Renal pelvis (tissue), 12 donors: ENCODE measurements at places on chromosomes 2 and 18.

DNA sequence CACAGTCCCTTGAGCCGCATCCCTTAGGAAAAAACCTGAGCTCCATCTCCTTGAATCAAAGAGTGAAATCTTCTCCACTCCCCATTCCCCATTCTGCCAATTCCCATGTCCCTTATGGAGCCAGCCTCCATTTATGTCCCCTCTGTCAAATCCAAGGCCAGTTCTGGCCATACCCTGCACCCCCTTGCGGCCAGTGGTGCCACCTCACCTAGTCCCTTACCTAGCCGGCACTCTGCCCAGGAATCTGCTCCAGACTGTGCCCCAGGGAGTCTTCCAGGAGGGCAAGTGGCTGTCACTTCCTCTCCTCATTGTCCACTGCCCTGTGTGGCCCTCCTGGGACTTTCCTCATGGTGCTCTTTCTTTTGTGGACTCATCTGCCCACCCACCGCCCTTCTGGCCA lies 195.4 kb upstream of the RMP24 start:
- no peak for DNase-seq

DNA sequence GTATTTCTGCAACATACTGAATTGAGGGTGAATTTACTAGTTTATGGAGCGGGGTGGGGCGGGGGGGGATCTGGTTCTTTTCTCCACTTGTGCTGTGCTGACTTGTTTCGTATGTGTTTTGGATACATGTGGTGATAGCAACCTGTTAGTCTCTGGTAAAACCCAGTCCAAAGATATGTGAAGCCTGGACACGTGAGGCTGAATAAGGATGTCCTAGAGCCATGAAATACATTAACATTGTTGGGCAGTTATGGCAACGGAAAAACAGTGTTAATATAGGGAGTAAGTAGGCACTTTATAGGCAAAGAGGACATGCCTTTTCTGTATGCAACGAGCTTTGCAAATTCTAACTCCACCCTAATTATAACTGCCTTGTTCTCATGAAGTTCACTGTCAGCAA lies 42.1 kb upstream of the NEMP2 start:
- DNase-seq, result no peak

DNA sequence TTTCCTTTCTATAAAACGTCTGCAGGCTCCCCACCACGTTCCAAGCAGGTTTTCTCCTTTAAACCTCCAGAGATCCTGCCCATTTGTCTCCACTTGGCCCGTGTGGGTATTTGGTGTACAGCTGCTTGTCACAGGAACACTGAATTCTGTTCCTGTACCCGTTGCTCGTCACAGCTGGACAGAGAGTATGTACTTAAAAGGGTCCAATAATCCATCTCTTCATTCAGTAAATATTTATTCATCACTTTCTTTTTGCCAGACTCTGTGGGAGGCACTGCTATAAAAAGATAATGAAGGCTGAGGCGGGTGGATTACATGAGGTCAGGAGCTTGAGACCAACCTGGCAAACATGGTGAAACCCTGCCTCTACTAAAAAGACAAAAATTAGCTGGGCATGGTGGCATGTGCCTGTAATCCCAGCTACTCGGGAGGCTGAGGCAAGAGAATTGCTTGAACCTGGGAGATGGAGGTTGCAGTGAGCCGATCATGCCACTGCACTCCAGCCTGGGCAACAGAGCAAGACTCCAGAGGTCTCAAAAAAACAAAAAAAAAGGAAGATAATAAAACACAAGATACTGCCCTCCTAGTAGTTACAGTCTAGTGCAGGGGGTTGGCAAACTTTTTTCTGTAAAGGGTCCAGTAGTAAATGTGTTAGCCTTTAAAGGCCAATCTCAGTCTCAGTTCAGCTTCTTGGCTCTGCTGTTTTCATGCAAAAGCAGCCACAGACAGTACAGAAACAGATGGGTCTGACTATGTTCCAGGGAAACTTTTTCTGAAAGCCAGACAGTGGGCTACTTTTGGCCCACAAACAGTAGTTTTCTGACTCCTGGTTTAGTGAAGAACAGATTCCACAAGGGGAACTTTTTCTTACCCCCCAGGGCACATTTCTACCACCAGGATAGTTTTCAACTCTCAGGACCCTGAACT lies 309.9 kb upstream of the RAB12 start:
- no peak for DNase-seq

DNA sequence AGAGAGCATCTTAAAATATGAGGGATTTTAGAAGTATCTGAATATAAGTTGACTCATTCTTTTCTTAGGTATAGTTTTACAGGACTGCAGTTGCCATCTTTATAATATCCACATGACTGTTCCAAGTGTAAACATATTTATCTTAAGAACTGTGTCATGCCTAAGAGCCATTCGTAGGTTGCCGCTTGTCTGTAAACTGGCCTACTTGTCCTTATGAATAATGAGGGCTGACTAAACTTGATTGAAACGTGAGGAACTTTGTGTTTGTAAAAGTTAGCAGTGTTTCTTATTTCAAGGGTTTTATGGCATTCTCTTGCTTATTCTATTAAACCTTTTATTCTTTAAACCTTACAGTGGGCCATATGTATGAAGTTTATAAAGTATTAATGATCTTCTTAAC lies 99.6 kb downstream of the MAP3K20 start:
- no peak for DNase-seq

DNA sequence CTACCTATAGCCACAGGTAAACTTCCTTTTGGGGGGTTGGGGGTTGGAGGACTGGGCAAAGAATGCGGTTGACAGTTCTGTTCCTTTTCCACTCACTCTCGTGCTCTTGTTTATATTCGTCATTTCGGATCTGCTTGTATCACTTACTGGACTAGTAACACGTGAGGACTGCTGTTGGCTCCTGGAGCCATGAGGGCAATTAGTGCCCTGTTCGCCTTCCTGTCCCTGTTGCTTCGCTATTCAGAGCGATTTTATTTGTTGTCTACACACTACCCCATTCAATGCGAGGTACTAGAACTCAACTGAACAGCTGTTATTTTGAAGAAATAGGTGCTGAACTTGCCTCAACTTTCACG lies 1.1 kb downstream of the KCNJ3 start:
- no peak for DNase-seq

- DNase-seq, result no peak
Observed at GRCh38 chr2:8515864-8516533, 165.9 kb upstream of the ID2 start.

DNA sequence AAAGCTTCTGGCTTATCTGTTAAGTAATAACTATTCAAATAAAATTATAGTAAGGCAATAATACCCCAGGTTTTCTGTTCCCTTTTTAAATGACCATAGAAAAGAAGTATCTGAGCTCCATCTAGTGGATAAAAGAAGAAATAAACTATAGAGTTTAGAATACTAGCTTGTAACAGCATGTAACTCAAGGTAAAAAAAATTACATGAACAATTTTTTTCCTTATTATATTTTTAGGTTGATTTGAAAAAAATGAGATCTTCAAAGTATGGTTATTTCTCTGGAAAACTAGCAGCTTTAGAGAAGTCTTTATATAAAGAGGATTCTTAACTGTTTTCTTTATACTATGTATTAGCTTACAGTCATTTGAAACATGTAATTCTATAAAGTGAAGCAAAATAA lies 58.1 kb downstream of the NCKAP1 start:
- DNase-seq, result peak; percentile 20

- DNase-seq, result no peak
Observed at GRCh38 chr2:8447610-8448221, 234.1 kb upstream of the ID2 start.

GRCh38 chr2:136917411-136917881 lies 152.1 kb downstream of the THSD7B start:
- DNase-seq, result peak; percentile 48

DNA sequence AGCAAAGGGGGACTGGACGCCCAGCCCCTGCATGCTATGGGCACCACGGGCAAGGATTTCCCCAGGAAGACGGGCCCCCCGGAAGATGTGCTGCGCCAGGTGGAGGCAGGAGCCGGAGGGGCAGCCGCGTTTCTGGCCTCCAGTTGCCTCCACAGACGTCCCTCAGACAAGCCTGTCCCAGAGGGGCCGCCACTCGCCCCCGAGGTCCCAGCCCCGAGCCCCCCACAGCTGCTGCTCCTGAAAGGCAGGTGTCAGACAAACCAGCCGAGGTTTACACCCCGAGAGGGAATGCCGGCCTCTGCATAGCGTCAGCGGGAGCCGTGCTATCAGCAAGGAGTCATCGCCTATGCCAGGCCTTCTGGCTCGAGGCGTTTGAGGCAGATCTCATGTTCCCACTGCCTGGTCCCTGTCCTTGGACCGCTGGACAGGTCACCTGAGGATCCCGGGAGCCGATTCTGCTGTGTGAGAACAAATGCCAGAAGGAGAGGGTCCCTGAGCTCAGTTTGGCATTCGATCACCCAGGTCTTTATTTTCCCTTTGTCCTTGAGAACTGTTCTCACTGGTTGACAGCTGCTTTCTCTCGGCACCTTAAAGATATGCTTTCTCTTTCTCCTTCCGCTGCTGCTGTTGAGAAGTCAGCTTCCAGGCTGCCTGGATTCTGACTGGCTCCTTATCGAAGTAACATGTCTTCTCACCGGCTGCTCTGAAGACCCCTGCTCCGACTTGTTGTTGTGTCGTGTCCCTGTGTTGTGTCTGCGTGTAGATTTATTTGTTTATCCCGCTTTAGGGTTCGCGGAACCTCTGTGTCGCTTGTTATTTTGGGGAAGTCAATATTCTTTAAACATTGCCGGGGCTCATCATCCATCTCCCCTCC lies 20.6 kb downstream of the CROCC2 start:
- no peak for DNase-seq
